Kidney capillary endothelial cell (primary cell): ENCODE measurements at places on chromosomes 1 and 21.

- peak; percentile 75 for DNase-seq
Observed at GRCh38 chr1:182084487-182085316, 23.2 kb upstream of the ZNF648 start.

DNA sequence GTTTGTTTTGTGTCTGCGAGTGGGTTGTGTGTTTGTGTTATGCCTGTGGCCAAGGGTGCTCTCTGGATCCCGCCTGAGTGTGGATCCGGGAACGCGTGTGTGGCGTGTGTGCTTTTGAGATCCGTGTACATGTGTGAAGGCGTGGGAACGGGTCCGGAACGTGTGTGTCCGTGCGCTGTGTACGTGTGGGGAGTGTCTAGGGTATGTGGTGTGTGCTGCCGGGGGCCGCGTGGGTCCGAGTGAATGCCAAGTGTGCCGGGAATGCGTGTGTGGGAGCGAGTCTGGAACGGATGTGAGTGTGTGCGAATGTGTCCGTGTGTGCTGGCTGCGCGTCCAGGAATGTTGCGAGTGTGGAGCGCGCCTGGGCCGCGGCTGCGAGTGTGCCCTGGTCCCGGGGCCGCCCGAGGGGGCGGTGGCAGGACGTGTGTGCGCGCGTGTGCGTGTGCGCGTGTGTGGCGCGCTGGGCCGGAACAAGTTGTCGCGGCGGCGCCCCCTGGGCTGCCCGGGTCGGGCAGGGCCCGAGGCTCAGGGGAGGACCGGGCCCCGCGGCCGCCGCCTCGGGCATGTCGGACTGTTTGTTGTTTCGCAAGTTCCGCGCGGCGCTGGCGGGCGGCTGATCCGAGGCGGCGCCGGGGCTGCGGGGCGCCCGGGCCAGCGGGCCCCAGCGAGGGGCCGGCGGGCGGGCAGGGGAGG is 953 bp downstream of the PTPRU start:
- DNase-seq = peak; percentile 37

DNA sequence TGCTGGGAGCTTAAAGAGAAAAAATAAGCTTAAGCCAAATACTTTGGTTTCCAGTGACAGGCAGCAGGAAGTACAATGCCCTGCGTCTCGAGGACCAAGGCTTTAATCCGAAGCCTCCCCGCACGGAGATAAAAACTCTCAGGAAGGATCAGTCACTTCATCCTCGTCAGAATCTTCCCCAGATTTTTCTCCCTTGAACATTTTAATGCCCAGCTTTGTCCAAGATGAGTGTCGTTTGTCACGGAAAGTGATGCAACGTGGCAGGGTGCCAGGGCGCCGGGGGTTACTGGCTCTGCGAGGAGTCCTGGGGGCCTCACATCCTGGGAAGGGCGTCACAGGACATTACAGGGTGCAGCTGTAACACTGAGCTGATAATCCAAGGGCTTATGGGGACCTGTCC is 25.2 kb upstream of the PCBP3 start:
- peak; percentile 75 for DNase-seq

DNA sequence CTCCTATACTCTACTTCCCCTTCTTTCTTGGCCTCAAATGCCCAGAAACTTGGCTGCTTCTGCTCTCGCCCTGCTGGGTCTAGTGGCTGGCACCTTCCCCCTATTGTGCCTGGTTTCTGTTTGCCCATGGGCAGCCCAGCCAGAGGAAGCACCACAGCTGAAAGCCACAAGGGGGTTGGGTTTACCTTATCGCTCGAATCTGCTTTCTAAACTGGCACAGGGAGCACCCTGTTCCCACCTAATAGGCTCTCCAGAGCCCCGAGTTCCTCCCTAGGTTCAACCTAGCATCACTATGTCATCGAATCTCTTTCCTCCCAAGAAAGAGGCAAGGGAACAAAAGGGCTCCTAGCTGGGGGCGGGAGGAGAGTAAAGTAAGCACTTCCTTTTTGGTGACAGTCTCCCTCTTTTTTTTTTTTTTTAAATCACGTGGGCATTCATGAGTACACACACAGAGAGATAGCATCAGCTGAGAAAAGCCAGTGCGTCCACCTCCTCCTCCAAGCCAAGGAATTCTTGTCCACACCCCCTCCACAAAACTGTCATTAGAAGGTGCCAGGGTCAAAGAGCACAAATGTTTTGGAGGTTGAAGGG is 72.8 kb downstream of the PLEKHA6 start:
- no peak for DNase-seq

GRCh38 chr1:70066711-70067110 is 138.7 kb downstream of the LRRC40 start:
- DNase-seq = no peak
